ENCODE measurements at places on chromosomes 11 and 22. TPM values are rescaled to one million over a fixed set of nuclear protein-coding genes. Genes with fewer than 3 reads are reported as not detected.

SCARF2 gene
- 2.5 TPM for total RNA-seq

DNA sequence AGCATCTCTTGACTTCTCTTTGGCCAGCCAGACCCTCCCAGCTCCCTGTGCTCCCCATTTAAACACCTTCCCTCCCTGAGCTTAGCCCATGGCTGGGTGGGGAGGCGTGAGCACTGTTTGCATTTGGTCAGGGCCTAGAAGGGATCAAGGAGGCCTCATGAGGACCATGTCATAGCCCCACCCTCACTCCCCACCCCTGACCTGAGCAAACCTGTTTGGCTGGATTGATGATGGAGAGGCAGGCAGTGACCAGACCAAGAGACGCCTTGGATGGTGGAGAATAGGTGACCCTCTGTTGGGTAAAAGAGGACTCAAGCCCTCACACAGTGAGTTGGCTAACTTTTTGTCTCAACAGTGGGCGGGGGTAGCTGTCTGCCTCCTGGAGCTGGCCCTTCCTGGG, 49.9 kb downstream of the ST3GAL4 start:
- peak overlapping the region; percentile 9 for H3K27ac ChIP-seq
- DNase-seq = peak; percentile 12
- no peaks in the 10 kb centered on the region for H3K27me3 ChIP-seq
- no peaks in the 10 kb centered on the region for H3K36me3 ChIP-seq
- peaks cover 34% of the 10 kb centered on the region for H3K4me1 ChIP-seq

- peaks cover 18% of the 10 kb centered on the region for H3K27me3 ChIP-seq
- no peak overlapping the region for H3K27ac ChIP-seq
- no peaks in the 10 kb centered on the region for H3K4me1 ChIP-seq
- no peaks in the 10 kb centered on the region for H3K36me3 ChIP-seq
- DNase-seq = no peak
- H3K4me3 ChIP-seq = no peak overlapping the region
These were observed 55.3 kb downstream of the ETS1 start for GRCh38 chr11:128532016-128532571.

DNA sequence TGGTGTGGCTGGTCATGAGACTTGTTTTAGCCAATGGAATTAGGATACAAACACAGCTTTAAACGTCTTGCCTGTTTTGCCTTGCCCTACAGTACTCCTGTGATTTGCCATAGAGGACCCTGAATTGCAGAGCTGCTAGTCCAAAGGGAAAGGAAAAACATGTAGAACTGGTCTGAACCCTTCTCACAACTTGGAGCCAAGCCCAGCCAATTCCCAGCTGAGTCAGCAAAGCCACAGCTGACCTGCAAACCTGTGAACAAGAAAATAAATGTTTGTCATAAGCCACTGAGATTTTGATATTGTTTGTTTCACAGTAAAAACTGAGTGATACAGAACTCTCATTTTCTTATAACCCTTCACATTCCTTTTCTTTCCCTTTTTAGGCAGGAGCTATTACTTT, 360.5 kb upstream of the API5 start:
- no peak overlapping the region for H3K4me3 ChIP-seq
- DNase-seq = no peak
- H3K4me1 ChIP-seq = no peaks in the 10 kb centered on the region
- no peaks in the 10 kb centered on the region for H3K27me3 ChIP-seq
- H3K36me3 ChIP-seq = no peaks in the 10 kb centered on the region

OR5P2 gene
- total RNA-seq = not detected

SMIM35 gene
- total RNA-seq = not detected

OPCML gene
- not detected for total RNA-seq

DNA sequence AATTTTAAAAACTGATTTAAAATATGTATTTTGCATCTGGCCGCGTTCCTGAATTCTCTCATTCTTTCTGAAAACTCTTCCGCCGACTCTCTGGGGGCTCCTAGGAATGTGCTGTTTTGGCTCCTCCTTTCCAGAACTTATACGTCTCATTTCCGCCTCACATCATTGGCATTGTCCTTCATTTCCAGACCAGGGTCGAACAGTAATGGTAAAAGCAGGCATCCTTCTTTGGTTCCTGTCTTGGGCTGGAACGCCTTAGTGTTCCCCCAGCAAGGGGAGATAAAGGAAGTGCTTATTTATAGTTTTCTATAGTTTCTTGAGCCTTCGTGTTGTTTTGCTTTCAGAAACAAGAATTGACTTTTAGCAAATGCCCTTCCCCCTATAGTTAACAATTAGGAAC, 10.9 kb upstream of the TNNT3 start:
- H3K4me1 ChIP-seq = no peaks in the 10 kb centered on the region
- H3K36me3 ChIP-seq = no peaks in the 10 kb centered on the region
- H3K27ac ChIP-seq = no peak overlapping the region
- H3K27me3 ChIP-seq = no peaks in the 10 kb centered on the region
- no peak for DNase-seq

GRCh38 chr22:28977060-28977459, 84.6 kb downstream of the C22orf31 start:
- no peaks in the 10 kb centered on the region for H3K27me3 ChIP-seq
- H3K4me3 ChIP-seq = peak overlapping the region; percentile 45
- peaks cover 60% of the 10 kb centered on the region for H3K4me1 ChIP-seq
- no peak for DNase-seq
- no peaks in the 10 kb centered on the region for H3K36me3 ChIP-seq

DNA sequence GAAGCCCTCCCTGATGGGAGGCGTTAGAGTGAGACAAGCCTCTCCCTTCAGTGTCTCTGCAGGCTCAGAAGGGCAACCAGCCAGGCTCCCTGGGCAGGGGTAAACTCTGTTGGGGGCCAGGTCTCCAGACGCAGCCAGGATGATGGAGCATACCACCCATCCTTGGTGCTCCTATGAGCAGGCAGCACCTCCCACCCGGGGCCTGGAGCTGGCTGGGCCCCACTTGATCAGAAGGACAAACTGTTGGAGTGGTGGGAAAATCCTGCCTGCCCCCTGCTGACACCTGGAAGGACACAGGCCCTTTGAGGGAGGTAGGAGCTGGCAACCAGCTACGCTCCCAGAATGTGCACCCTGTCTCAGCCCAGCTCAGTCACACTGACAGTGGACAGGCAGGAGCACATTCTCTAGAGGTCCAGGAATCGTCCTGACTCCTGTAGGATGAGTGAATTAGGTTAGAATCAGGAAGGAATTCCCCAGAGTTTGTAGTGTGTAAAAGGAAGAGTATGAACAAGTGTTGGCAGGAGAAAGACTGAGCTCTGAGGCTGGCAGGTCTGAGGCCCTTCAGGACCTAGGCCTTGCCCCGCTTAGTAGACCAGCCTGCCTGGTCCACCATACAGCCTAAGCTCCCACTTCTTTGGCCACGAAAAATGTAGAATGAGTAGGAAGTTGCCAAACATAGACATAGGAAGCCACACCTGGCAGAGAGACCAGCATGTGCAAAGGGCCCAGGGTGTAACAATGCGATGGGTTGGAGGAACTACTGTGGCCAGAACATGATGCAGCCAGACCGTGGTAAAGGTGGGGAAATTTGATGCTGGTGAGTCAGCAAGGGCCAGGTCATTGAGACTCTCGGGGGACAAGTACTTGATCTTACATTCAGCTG, 19.1 kb downstream of the ARHGEF17 start:
- H3K4me1 ChIP-seq = peaks cover 43% of the 10 kb centered on the region
- H3K36me3 ChIP-seq = no peaks in the 10 kb centered on the region
- no peak overlapping the region for H3K27ac ChIP-seq
- no peak for DNase-seq
- no peak overlapping the region for H3K4me3 ChIP-seq
- H3K27me3 ChIP-seq = no peaks in the 10 kb centered on the region

- peak overlapping the region; percentile 53 for H3K4me3 ChIP-seq
- no peak for DNase-seq
- H3K27ac ChIP-seq = no peak overlapping the region
- H3K36me3 ChIP-seq = no peaks in the 10 kb centered on the region
- H3K4me1 ChIP-seq = peaks cover 21% of the 10 kb centered on the region
These were observed 976 bp downstream of the DEPDC7 start for GRCh38 chr11:33016654-33017053.

DNA sequence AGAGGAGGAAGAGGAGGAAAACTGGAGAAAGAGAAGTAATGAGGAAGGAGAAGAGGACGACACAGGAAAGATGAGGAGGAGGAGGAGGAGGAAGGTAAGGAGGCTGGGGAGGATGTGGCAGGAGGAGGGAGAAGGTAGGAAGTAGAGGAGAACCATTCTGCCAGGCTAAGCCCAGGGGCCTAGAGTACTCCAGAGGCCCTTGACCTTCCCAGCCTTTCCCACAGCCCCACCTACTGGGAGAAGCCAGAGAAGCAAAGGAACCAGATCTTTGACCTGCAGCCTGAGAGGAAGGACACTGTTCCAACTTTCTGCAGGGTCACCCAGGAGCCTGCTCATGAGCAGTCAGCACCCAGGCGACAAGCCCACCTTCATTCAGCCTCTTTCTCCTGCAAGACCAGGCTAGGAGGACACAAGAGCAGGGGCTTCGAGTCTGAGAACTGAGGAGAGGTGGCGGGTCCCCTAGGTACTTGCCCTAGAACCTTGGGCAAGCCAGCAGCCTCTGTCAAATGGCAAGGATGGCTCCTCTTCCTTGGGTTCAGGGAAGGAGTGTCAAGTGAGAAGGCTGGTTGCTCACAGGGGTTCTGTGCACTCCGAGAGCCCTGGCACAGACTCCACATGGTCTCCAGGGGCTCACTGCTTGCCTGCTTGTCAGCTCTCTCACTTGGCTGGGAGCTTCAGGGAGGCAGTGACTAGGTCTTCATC, 27.9 kb upstream of the OAF start:
- DNase-seq = no peak
- H3K27me3 ChIP-seq = no peaks in the 10 kb centered on the region
- H3K4me1 ChIP-seq = peaks cover 17% of the 10 kb centered on the region
- H3K36me3 ChIP-seq = no peaks in the 10 kb centered on the region
- H3K27ac ChIP-seq = no peak overlapping the region

DNA sequence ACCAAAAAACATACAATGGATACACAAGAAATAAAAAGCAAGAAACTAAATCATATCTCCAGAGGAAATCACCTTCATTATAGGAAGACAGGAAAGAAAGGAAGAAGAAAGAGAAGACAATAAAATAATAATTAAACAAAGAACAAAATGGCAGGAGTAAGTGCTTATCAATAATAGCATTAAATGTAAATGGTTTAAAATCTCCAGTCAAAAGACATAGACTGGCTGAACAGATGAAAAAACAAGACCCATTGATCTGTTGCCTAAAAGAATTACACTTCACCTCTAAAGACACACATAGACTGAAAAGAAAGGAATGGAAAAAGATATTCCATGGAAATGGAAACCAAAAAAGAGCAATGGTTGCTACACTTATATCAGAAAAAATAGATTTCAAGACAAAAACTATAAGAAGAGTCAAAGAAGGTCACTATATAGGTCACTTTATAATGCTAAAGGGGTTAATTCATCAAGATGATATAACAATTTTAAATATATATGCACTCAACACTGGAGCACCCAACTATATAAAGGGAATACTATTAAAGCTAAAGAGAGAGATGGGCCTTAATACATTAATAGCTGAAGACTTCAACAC, 118.4 kb upstream of the SESN3 start:
- H3K4me1 ChIP-seq = no peaks in the 10 kb centered on the region
- DNase-seq = no peak
- no peak overlapping the region for H3K27ac ChIP-seq

Data from HCT116 (cell line).